Progenitor cell of endocrine pancreas (in vitro differentiated cells): ENCODE measurements at places on chromosomes 4 and X. TPM values are rescaled to one million over a fixed set of nuclear protein-coding genes. Genes with fewer than 3 reads are reported as not detected.
A peak's percentile ranks its signal among the peaks of the same experiment; 100 is the strongest.

The SGMS2 gene
- 6.9 and 10.7 TPM in 2 replicates for total RNA-seq

The JADE1 gene
- 35.3 and 43.2 TPM in 2 replicates for total RNA-seq

The PPEF1 gene
- total RNA-seq, result 0.58 and 1.1 TPM in 2 replicates

The RHOXF2B gene
- total RNA-seq, result not detected in 2 replicates

The CFAP47 gene
- total RNA-seq, result 1.5 and 1.7 TPM in 2 replicates

DNA sequence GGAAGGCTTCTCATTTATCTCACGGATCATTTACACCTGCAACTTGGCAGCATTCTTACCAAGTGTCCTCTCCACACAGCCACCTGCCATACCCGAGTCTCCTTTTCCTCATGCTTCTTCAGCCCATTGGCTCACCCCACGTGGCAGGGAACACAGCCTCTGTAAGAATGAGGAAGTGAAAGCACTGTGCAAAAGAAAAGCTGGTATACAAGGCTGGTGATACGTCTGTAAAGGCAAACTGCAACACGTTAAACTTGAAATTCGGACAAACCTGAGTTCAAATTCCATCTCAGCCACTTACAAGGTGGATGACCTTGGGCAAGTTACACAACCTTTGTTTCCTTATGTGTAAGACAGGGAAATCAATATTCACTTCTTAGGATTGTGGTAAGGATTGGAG lies 164.0 kb upstream of the RASGEF1B start:
- no peak for DNase-seq

DNA sequence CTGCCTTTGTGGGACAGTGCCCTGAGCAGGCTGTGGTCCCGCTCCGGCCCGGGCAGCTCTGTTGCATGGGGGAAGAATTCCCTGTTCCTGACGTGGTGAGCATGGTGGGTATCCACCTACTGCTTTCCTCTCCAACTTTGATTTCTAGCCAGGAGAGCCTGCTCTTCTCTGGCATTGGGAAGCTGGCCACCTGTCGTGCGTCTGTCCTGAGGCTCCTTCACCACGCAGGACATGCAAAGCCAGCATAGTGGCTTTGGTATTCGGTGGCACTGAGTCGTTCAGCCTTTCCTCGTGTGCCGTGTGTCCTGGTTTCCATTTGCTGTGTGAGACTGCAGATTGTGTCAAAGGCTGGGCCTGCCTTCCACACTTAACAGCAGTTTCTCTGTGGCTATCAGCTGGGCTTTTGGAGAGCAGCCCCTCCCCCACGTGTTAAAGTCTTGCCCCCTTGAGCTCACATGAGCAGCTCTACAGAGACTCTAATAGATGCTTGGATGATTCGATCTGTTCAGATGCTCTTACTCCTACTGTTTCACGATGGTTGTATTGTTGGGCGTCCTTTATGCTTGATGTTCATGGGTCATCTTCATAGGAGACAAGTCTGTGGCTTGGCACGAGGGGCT lies 46.3 kb upstream of the CLCN4 start:
- DNase-seq, result no peak

DNA sequence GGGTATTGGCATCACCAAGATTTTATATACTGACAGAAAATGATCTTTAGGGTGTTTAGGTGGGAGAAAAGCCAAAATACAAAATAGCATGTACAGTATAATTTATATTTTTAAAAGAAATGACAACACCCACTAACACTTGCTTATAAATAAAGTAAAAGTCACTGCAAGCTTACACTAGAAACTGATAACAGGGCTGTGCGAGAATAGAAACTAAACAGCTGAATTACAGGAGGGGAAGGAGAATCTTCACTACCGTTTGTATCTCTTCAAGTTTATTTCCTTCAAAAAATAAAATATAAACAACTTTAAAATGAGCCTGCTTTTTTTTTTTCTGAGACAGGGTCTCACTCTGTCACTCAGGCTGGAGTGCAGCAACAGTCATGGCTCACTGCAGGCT lies 22.8 kb downstream of the GRSF1 start:
- no peak for DNase-seq

DNA sequence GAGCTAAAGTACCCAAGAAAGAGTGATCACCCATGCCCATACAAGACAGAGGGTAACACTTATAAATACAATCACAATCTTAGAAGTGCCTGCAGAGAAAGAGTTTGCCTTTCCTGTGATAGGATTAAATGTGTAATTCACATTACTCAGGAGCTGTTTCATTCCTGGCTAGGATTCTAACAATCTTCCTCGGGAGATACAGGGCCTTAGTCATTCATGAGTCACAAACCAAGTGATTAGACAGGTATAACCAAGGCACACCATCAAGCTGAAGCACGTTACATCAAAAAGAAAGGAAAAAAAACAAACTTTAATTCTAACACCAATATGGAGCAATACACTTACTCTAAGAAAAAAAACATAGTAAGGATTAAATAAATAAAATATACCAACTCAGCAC lies 14.9 kb downstream of the ABCG2 start:
- no peak for DNase-seq

DNA sequence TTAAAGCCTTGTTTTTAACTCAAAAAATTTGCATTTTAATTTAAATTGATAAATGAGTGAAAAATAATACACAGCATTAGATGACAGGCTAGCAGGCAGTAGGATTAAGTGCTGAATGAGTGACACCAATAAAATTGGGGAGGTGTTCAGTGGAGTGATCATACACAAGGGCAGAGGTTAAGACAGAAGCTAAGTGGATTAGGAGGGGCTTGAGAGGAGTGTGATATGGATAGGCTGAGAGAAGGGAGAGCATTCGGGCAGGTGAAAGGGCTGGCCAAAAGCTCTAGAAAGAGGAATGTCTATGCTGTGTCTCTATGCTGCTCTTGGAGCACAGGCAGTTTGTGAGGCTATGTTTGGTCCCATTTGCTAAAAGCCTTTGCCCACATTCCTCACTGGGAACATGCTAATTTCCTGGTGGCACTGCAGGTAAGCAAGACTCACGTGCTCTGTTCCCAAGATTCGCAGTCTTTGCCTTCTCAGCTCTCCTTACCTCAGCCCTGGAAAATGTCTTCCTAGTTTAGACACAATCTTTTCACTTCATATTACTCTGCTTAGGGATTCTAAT lies 52.8 kb upstream of the CCSER1 start:
- no peak for DNase-seq

DNA sequence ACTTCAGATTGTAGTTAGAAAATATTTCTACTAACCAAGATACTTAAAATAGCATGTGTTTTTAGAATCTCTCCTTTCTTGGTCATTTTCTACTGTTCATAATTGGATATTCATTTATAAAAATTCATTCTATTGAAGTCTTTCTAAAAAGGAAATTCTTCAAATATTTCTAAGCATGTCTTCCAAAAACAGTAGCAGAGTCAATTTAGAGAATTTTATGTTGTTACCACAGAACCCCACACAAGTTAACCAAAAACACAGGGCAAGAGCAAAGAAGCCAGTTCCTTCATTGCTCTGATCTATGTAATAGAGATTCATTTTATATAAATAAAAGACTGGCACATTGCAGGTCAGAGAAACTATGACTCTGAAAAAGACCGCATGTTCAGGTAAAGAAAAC lies 345.1 kb upstream of the PITX2 start:
- no peak for DNase-seq

DNA sequence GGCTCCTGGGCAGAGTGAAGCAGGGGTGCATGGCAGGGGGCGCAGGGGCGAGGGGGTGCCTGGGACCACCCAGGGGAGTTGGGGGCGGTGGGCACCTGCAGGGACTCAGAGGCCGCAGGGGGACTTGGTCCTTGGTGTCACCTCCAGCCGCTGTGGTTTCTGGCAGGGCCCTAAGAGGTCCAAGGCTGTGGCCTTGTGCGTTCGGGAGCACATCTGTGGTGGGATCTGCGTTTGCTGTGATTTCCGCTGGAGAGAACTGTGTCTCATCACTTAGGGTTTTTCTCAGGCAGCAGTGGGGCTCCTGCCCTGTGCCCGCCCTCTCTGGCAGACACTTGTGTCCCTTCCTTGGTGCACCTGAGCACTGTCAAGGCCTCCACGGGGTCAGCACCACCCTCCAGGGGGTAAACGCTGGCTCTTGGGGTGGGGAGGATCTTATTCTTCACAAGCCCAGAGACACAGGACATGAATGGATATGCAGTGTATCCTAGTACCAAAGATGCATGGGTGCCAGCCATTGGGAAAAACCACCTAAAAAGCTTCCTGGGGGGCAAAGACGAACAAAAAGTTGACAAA lies 66.5 kb downstream of the ACOX3 start:
- no peak for DNase-seq

DNA sequence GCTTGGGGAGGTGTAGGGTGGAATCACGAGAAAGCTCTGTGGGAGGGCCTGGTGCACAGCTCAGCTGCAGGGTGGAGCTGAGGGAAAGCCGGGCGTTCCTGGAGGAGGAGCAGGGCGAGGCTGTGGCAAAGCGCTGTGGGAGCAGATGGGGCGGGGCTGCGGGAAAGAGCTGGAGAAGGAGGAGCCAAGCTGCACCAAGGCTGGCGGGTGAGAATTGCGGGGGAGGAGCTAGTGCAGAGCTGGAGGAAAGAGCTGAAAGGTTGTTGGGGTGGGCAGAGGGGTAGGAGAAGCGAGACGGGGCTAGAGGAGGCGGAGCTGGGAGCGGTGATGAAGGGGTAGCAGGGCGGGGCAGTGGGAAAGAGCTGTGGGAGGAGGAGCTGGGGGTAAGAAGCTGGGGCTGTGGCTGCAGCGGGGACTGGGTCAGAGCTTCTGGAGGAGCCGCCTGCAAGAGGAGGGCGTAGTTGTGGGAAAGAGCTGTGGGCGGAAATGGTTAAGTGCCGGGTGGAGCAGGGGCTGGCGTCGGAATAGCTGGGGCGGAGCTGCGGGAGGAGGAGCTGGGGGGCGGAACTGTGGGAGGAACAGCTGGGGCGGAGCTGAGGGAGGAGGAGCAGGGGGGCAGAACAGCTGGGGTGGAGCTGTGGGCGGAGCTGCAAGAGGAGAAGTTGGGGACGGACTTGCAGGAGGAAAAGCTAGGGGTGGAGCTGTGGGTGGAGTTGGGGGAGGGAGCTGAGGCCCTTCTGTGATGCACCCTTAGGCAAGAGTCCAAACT lies 1.8 kb upstream of the EOLA2 start:
- peak; percentile 65 for DNase-seq

GRCh38 chr4:40003986-40004385 lies 26.3 kb upstream of the PDS5A start:
- no peak for DNase-seq
